GM12878 (cell line): ENCODE measurements at places on chromosomes 6 and 20. TPM values are rescaled to one million over a fixed set of nuclear protein-coding genes. Genes with fewer than 3 reads are reported as not detected.

PROKR2 gene
- not detected in 2 replicates for polyA plus RNA-seq

OCSTAMP gene
- 0.23 and 0.27 TPM in 2 replicates for polyA plus RNA-seq

TRIM10 gene
- not detected in 2 replicates for polyA plus RNA-seq

UST gene
- polyA plus RNA-seq: 0.43 and 0.74 TPM in 2 replicates

TFAP2C gene
- polyA plus RNA-seq: not detected in 2 replicates

EFCAB8 gene
- polyA plus RNA-seq: 0.05 TPM in 1 of 2 replicates, not detected in the other

CARMIL1 gene
- polyA plus RNA-seq: 15.4 and 17.7 TPM in 2 replicates

CDH26 gene
- not detected in 2 replicates for polyA plus RNA-seq

KIFC1 gene
- polyA plus RNA-seq: 22.6 and 26.3 TPM in 2 replicates

TNNC2 gene
- 0.37 TPM in 1 of 2 replicates, not detected in the other for polyA plus RNA-seq

CHMP4B gene
- 4.8 and 6.7 TPM in 2 replicates for polyA plus RNA-seq

LY6G5C gene
- polyA plus RNA-seq: 2.8 and 4.0 TPM in 2 replicates

VEGFA gene
- 0.83 and 0.96 TPM in 2 replicates for polyA plus RNA-seq

GABRR1 gene
- not detected in 2 replicates for polyA plus RNA-seq

KIF25 gene
- not detected in 2 replicates for polyA plus RNA-seq

MICB gene
- 12.2 and 12.6 TPM in 2 replicates for polyA plus RNA-seq

GGTLC1 gene
- polyA plus RNA-seq: not detected in 2 replicates

TBX18 gene
- not detected in 2 replicates for polyA plus RNA-seq

TRERF1 gene
- 5.5 and 5.7 TPM in 2 replicates for polyA plus RNA-seq

SIRPB2 gene
- polyA plus RNA-seq: not detected in 2 replicates

GINS1 gene
- polyA plus RNA-seq: 34.5 and 40.5 TPM in 2 replicates

RIPPLY2 gene
- not detected in 2 replicates for polyA plus RNA-seq

HCRTR2 gene
- polyA plus RNA-seq: not detected in 2 replicates

TRIM40 gene
- polyA plus RNA-seq: not detected in 2 replicates

FERMT1 gene
- 0.29 and 0.38 TPM in 2 replicates for polyA plus RNA-seq

TAP1 gene
- polyA plus RNA-seq: 236 and 249 TPM in 2 replicates

PRL gene
- polyA plus RNA-seq: 27.5 and 29.2 TPM in 2 replicates

EYA2 gene
- not detected in 2 replicates for polyA plus RNA-seq

ROS1 gene
- not detected in 2 replicates for polyA plus RNA-seq

FRMD1 gene
- not detected in 2 replicates for polyA plus RNA-seq

ABRACL gene
- polyA plus RNA-seq: 312 and 371 TPM in 2 replicates

CST7 gene
- polyA plus RNA-seq: not detected in 2 replicates

FOXQ1 gene
- polyA plus RNA-seq: not detected in 2 replicates

C20orf144 gene
- 0.23 and 0.32 TPM in 2 replicates for polyA plus RNA-seq

ANKRD66 gene
- polyA plus RNA-seq: not detected in 2 replicates

MRAP2 gene
- not detected in 2 replicates for polyA plus RNA-seq

WFDC13 gene
- polyA plus RNA-seq: not detected in 2 replicates

RRAGD gene
- polyA plus RNA-seq: 5.6 and 6.8 TPM in 2 replicates
